Stimulated activated naive B cell treated with anti-CD40 and anti-IgM and Interleukin-4, amounts not matched to agents 10 μg/mL and 1 μg/mL and 100 μg/mL, for 72 hours (primary cell): ENCODE measurements at places on chromosomes 11 and 22.

DNA sequence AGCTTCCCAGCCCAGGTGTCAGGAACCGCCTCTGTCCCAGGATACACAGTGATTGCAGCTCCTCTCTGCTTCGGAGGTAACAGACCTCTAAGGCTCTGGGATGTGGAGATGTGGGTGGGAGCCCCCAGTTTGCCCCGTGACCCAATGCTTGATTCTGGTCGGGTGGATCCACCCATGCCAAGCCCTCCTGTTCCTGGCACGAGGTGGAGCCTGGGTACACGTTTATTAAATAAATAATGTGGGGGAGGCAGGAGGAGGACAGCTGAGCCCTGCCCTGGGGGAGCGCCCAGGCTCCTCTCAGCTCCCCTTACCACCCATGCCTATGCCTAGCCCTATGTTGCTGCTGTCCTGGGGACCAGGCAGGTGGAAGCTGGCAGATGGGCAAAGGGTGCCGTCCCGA, 16.0 kb downstream of the ARHGEF17 start:
- DNase-seq, result no peak

GRCh38 chr11:44658506-44658850, 68.3 kb upstream of the TSPAN18 start:
- no peak for DNase-seq

GRCh38 chr11:112884012-112884767, 77.0 kb upstream of the NCAM1 start:
- DNase-seq, result no peak

GRCh38 chr11:77654770-77655434, 17.3 kb upstream of the CLNS1A start:
- DNase-seq, result no peak

- DNase-seq, result peak; percentile 24
These were observed 19.0 kb upstream of the E2F8 start for GRCh38 chr11:19259487-19260345.

GRCh38 chr11:1699771-1700170, 2.8 kb downstream of the KRTAP5-6 start:
- DNase-seq, result no peak

- no peak for DNase-seq
These were observed 72.5 kb upstream of the SHANK2 start for GRCh38 chr11:71324788-71325417.

- no peak for DNase-seq
These were observed 64.8 kb downstream of the MUC15 start for GRCh38 chr11:26507229-26507628.
